ENCODE measurements at places on chromosomes 1 and 21.
A peak's percentile ranks its signal among the peaks of the same experiment; 100 is the strongest.

- no peak for DNase-seq
Measured at GRCh38 chr1:213977486-213977842, 10.3 kb upstream of the PROX1 start.

- DNase-seq = no peak
Measured at GRCh38 chr1:177495878-177496277, 325.1 kb downstream of the BRINP2 start.

GRCh38 chr21:45516671-45517151, 25.5 kb downstream of the SLC19A1 start:
- no peak for DNase-seq

- peak; percentile 57 for DNase-seq
Measured at GRCh38 chr1:19664453-19665185, at the start of gene HTR6. Gene HTR6, plus strand, starts transcription at chr1:19664875. Its CDS starts 879 bp downstream, at chr1:19665754.
